ENCODE measurements at places on chromosomes 16 and 17.

GRCh38 chr17:1232786-1233185, 37.5 kb upstream of the BHLHA9 start:
- no peak for DNase-seq

GRCh38 chr17:71741836-71742235, 379.0 kb upstream of the SOX9 start:
- no peak for DNase-seq

DNA sequence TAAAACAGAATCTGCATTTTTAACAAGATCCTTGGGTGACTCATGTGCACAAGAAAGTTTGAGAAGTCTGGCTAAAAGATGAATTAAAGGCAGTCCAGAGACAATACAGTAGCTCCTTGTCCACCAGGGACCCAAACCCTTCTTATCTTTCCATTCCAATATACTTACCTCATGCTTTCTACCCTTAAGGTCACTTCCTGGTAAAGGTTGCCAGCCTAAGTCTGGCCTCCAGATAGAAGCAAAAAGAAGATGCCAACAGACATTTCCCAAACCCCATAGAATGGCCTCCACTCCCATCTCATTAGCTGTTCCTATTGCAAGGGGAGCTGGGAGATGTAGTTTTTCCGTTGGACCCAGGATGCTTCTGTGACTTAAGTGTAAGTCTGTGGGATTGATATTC, 101.4 kb upstream of the XYLT1 start:
- no peak for DNase-seq

DNA sequence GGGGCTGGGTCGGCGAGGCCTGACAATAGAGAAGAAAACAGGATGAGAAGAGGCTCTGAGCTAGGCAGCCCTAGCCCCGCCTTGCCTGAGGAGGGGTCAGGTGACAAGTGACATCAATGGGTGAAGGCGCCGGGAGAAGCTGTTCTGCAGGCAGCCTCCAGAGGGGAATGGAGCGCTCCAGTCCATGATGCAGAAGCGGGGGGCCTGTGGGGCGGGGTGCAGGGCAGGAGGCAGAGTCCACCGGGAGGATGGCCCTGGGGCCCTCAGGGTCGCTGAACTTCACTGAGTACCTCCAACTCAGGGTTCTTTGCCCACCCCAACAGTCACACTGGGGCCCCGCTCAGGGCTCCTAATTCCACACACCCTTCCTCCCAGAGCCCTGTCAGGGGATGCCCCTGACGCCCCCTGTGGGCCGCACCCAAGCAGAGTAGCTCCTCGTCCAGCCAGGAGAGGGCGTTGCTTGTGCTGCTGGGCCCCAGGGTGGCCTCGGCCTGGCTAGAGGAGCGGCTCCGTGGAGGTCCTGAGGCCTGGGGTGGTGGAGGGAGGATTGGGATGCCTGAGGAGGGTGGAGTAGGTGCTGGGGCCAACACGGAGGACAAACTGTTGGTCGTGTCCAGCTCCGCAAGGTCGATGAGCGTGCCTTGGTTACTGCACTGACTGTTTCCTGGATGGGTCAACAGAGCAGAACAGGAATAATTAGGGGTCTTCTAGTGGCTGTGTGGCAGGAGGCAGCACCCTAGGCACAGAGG, 20.8 kb downstream of the GGA3 start:
- DNase-seq: no peak

GRCh38 chr16:69465881-69466280, 41.5 kb downstream of the CYB5B start:
- no peak for DNase-seq

GRCh38 chr17:6135996-6136395, 65.8 kb downstream of the WSCD1 start:
- DNase-seq: no peak

DNA sequence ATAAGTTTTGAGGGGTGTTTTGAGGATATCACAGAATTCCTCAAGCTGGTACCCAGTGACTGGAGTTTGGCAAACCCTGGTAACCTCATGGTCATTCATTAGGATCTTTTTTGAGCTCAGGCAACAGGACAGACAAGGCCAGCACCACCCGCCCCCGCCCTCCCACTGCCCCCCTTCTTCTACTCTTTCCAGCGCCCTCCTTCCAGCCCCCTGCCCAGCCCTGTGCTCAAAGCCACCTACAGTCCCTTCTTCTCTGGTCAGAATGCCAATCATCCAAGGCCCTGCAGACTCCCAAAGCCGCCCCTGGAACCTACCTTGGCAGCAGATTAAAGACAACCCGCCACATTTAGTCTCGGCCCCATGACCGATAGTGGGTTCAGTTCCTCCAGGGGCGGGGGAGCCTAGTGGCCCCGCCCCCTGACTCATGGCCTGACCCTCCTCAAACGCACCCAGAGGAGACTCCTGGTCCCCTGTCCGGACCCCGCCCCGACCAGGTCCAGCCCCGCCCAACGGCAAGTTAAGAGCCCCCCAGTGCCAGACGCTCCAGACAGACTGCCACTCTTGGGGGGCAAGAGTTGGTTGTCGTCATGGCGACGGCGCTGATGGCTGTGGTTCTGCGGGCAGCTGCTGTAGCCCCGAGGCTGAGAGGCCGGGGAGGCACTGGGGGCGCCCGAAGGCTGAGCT, at the start of gene NAGS:
NAGS (plus strand) TSS at position 546 of the 684 bp plus-strand sequence; CDS start at position 588, 42 bp downstream.
- no peak for DNase-seq

DNA sequence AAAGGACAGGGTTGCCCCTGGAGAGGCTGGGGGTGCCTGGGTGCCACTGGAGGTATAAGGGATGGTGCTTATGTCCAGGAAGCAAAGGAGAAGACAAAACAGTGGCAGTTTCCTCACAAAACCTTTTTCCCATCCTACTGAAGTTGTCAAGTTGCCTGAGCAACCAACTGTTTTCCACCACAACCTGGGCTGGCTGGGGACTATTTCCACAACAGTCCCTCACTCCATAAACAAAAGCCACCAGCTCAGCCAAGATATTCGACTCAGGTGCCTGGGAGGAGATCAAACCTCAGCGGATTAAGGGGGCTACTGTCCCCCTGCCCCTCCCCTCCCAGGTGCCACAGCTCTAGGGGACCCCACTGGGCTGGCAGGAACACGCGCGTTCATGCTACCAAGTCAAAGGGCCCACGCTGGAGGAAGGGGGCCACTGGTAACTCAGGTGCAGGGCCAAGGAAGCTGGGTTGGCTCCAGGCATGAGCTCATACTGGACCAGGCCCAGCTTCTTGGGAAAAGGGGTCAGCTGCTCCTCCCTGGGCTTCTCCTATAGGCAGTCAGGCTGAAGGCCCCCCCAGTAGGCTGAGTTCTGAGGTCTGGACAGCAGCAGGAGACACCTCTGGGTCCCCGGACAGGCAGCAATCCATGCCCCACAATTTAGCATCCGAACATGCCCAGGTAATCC, 45.7 kb upstream of the MRPS23 start:
- DNase-seq: no peak

DNA sequence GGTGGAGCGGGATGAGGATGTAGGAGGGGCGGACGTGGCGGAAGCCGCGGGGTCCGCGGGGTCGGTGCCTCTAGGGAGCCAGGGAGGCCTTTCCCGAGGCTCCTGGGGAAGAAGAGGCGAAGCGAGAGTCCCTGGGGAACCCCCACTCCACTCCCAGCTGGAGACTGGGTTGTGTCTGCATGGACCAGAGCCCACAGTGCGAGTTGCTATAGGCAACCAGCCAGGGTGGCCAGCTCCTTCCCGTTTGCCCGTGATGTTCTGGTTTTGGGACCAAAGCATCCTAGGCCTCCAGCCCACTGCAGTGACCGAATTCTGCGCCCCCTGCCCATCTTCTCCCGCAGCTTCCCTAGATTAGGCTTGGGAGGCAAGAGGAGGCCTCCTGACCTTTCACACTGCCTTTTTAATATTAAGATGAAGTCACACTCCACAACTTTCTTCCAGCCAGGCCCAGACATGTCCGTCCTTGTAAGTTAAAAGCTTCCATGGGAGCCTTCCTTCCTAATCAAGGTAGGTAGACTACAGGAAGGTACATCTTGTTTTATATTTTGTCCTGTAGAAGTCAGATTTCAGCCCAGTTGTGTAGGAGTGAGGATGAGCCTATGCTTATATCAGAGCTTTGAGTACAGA, 469 bp downstream of the AMZ2 start:
- peak; percentile 56 for DNase-seq

DNA sequence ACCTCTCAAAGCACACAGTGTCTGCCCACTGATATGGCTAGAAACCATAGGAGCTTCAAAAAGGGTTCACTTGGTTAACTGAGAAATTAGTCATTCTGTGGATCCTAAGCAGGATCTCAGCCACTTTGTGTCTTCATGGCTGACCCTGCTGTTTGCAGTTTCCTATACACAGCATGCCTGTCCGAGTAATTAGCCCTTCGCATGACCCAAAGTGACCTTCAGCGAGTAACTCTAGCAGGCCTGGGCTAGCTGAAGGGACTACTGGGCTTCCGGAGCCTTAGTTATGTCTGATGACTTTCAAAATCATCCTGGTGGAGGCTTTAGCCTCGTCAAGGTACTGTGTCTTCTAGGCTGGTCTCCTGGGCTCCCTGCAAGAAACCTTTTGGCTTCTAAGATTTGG, 28.9 kb upstream of the FBXW10B start:
- DNase-seq: no peak

DNA sequence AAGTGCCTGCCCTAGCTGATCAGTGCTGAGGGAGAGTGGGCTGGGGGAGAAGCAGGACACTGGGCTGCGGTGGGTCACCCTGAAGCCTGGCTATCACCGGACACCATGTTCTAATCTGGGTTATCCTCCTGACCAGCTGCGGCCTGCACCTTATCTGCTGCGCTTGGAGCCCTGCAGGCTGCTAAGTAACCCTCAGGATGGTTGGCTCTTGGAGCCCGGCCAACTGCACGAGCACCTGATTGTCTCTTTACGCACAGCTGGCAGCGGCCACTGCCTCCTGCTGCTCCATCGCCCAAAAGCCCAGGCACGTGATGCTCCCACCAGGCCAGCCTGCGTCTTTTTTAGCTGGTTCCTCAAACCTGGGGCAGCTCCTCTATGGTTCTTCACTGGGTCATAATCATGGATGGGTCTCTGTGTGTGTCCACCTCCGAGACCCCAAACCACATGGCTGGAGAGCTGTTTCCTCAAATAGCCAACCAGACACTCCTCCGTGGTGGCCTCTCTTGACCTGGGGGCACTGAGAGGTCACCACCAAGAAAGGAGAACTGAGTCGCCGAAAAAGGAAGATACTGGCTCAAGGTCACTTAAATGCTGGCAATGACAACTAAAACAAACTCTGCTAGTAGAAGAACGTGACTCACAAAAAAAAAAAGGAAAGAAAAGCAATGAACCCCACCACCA, 21.7 kb downstream of the SPHK1 start:
- DNase-seq: no peak

- no peak for DNase-seq
Observed at GRCh38 chr17:17096438-17097178, 54.4 kb downstream of the MPRIP start.

- DNase-seq: peak; percentile 64
Observed at GRCh38 chr16:50681021-50681885, at the start of gene SNX20. Gene SNX20 (minus strand): TSS chr16:50681312. CDS start chr16:50677526, 3,786 bp downstream.

DNA sequence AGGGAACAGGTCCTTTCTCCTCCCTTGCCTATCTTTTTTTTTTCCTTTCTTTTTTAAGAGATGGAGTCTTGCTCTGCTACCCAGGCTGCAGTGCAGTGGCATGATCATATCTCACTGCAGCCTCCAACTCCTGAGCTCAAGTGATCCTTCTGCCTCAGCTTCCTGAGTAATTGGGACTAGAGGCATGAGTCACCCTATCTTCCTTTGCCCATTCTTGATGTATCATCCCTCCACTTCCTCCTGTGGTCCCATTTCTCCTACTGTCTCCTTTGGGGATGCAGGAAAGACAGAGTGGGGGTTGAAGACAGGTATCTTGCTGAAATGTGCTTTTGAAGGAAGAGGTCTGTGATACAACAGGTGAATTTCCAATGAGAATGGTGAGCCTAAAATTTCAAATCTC, 5.5 kb downstream of the MYO19 start:
- no peak for DNase-seq

GRCh38 chr17:76951375-76951905, 83.2 kb downstream of the MGAT5B start:
- no peak for DNase-seq

- DNase-seq: no peak
Observed at GRCh38 chr16:65782611-65783600, 583.6 kb upstream of the CDH5 start.

DNA sequence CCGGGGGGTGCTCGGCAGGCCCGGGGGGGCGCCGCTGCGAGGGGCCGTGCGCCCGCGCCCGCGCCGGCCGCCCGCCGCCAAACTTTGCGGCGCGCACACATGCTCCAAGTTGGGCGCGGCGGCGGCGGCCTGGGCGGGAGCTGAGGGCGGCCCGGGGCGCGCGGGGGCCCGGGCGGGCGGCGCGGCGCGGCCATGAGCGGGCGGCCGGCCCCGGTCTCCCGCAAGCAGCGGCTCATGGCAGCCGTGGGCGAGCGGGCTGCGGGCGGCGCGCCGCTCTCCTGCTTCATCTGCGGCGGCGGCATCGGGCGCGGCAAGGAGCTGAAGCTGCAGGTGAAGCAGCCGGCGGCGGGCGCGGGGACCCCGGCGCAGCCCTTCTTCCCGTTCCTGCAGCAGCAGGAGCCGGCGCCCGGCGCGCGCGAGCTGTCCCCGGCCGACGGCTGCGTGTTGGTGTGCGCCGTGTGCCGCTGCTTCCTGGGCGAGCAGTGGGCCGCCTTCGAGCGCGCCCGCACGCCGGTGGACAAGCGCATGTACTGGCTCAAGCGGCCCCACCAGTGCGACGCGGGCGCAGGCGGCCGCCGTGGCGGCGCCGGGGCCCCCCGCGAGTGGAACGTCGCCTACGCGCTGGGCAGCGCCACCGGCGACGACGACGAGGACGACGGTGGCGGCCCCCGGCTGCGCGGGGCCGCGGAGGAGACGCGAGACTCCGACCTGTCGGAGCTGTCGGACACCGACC, 57.2 kb upstream of the CIBAR2 start:
- DNase-seq: no peak

GRCh38 chr17:49180303-49180702, 30.1 kb downstream of the GNGT2 start:
- peak; percentile 49 for DNase-seq

- DNase-seq: no peak
Observed at GRCh38 chr17:28141313-28141712, 98.8 kb downstream of the NLK start.

DNA sequence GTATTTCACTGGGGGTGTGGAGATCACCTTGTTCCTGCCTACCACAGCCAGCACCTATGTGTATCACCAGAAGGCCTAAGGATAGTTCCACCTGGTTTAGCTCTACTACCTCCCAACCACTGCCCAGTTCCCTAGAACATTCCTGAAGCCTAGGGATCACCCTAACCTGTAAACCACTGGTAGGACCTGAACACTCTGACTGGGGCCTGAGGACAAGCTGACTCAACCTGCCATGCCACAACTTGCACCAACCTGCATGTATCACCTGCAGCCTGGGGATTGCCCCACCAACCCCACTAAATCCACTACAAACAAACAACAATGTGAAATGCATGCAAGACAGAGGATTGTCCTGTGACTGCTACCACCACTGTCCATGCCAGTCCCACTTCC, 128.1 kb downstream of the KIF2B start:
- DNase-seq: no peak

DNA sequence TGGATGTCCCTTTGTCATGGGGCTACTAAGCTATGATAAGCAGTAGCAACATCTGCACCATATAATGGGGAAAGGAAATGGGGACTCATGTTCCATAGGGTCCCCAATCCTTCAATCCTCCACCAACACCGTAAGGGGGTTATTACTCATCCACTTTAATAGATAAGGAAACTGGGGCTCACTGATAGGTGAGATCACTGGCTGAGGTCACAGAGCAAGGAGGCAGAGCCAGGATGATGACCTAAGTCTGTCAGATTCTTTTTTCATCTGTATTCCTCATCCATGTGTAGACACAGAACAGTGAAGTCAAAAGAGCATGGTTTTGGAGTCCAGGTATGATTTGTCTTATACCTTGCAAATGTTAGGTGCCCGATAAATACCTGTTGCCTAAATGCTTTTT, 10.5 kb upstream of the ADAMTS18 start:
- DNase-seq: no peak

Measured in T-helper 1 cell (primary cell).